ENCODE measurements at places on chromosomes 4 and X.
A peak's percentile ranks its signal among the peaks of the same experiment; 100 is the strongest.

GRCh38 chrX:68652326-68653170 is 5.1 kb downstream of the STARD8 start:
- DNase-seq = no peak

- peak; percentile 74 for DNase-seq
Observed at GRCh38 chr4:80125252-80126177, 52.5 kb upstream of the ANTXR2 start.

DNA sequence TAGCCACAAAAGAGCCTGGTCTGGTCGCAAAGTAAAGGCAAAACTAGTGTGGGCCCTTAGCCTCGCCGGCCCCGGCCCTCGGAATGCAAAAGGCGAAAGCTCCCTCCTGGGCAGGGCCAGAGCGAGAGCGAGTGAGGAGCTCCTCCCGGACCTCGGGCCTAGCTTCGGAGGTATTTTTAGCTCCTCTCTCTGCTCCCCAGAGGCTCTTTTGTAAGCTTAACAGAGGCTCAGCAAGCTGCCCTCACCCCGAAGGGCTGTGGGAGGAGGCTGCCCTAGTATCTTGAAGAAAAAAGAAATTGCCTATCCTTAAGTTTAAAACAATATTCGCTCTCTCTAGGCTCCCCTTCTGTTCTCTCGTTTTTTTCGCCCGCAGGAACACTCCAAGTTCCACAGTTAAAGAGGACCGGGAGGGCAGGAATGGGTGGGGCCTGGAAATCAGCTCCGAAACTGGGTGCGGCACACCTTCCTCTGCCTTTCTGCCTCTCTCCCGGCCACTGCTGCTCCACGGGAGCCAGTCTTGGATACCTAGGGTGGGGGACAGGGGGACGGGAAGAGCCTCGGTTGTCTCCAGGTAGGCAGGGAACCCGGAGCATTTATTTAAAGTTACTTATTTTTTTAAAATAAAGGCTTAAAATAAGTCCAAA is 12.1 kb downstream of the HAND2 start:
- DNase-seq = no peak

DNA sequence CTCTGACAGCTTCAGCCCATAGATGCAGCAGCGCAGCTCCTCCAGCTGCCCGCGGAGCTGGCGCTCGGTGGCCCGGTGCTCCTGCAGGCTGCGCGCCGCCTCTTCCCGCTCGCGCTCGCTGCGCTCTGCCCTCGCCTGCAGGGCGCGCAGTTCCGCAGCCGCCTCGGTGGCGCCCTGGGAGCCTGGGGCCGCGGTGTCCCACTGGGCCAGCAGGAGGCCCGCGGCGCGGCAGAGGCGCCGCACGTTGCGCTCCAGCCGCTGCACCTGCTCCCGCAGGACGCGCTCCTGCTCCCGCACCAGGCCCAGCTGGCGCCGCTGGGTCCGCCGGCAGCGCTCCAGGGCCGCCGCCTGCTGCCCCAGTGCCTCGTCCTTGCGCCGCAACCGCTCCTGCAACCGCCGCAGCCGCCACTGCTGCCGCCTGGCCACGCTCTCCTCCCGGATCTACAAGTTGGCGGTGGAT is 10.1 kb downstream of the C4orf50 start:
- DNase-seq = no peak

- DNase-seq = no peak
Observed at GRCh38 chr4:41670530-41670929, 78.0 kb downstream of the PHOX2B start.

GRCh38 chr4:86536151-86536550 is 58.0 kb upstream of the PTPN13 start:
- no peak for DNase-seq

GRCh38 chrX:29257521-29257920 is 670.3 kb downstream of the IL1RAPL1 start:
- DNase-seq = no peak

DNA sequence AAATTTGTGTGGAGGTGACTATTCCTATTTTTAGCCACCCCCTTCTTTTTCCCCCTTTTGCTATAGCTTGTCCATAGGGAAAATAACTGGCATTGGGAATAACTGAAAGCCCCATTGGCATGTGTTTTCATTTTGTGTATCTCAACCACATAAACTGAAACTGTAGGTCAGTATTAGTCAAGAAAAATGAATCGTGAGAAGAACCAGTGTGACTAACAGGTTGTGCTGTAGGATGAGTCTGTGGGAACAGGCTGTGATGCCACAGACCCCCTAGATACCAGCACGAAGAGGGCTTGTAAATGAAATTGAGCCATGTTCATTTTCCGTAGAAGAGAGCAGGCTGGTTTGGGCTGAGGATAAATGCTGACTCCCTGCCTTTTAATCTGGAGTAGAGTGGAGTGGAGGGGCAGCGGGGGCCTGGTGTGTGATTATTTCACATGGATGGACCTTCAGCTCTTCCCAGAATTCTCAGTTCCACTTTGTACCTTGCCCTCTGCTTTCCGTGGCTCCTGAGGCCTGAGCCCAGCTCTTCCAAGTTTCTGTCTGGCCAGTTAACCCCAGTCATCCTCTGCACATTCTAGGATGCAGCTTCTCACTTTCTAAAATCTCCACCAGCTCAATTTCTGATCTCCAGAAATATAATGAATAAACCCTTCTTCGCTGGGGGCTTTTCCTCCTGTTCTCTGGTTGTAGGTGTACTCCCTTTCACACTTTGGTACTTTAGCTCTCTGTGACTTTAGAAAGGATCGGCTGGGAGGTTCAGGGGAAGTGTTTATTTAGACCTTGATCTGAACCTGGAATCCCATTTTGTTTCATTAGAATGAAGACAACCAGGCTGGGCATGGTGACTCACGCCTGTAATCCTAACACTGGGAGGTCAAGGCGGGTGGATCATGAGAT is 37.3 kb downstream of the DCUN1D4 start:
- no peak for DNase-seq

- no peak for DNase-seq
Observed at GRCh38 chrX:120677004-120677652, 47.3 kb upstream of the C1GALT1C1 start.

GRCh38 chrX:2642791-2643190 is 48.3 kb upstream of the CD99 start:
- DNase-seq = no peak

GRCh38 chr4:150582146-150582872 is at the start of gene MAB21L2:
Gene MAB21L2 (plus strand): TSS chr4:150582151. CDS start chr4:150583030, 879 bp downstream.
- no peak for DNase-seq

GRCh38 chr4:19309378-19309777 is 942.3 kb upstream of the SLIT2 start:
- no peak for DNase-seq

GRCh38 chrX:120575379-120576114 is 14.8 kb upstream of the CUL4B start:
- DNase-seq = no peak

GRCh38 chr4:151729731-151730559 is 30.9 kb downstream of the GATB start:
- no peak for DNase-seq

DNA sequence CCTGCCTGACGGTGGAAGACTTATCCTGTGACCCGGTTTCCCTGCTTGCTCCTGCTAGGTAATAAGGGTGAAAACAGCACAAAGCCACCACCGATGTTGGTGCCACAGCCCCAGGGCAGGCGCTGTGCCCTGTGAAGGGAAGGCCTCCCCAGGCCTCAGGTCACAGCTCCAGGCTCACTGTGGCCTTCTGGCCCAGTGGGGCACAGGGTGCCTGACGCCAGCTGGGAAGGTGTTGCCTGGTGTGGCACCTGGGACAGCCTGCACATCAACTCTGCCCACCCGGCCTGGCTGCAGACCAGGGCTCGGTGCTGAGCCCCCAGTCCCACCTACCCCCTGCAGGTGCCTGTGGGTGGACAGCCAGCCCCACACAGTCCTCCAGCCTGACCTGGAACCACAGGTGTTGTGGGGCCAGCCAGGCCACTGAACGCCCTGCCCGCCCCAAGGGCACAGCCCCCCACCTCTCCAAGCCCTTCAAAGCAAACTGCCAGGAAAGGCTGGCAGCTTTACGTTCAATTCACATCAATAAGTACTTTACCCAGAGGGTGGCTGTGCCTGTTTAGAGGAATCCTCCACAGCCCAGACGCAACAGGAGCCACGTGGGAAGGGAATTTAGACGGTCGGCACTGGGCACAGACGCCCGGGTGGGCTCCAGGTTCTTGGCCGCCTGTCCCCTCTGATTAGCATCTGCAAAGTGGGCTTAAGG is 54.3 kb downstream of the ZFYVE28 start:
- no peak for DNase-seq

DNA sequence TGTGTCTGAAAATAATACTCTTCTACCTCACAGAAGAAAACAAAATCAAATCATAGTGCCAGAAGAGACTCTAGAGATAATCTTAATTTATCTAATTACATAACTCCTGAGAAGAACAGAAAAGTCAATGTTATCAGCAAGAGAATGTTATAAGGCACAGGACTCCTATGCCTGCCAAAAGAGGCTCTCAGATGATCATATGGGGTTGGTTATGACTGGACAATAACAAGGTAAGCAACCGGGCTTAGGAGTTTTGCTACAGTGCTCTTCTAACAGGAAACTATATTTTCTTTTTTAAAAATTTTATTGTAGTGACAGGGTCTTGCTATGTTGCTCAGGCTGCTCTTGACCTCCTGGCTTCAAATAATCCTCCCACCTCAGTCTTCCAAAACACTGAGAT is 3.5 kb upstream of the C4orf17 start:
- DNase-seq = no peak

DNA sequence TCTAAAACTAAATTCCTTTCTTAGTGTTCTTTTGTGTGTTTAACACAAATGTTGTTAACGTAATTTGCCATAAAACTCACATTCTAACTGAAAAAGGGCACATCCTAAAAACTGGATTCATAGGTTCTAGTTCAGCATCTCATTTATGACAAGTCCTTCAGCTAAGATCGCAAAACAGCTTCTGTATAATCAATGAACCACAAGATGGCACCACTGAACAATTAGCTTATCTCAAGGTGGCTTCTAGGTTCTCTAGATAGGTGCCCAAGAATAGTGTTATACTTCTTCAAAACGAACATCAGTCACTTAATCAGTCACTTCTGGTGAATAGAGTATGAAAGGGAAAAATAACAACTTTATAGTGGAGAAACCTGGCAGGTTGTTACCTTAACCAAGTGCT is 54.3 kb downstream of the NRK start:
- DNase-seq = no peak

- DNase-seq = no peak
Observed at GRCh38 chr4:7584098-7584497, 149.4 kb upstream of the PSAPL1 start.

GRCh38 chr4:132169660-132170059 is 979.4 kb upstream of the PCDH10 start:
- DNase-seq = no peak

- no peak for DNase-seq
Observed at GRCh38 chr4:122090989-122091388, 61.1 kb upstream of the BLTP1 start.

GRCh38 chrX:101383679-101384205 is 2.2 kb downstream of the BTK start:
- no peak for DNase-seq

GRCh38 chrX:131970347-131970746 is 52.8 kb upstream of the STK26 start:
- no peak for DNase-seq

DNA sequence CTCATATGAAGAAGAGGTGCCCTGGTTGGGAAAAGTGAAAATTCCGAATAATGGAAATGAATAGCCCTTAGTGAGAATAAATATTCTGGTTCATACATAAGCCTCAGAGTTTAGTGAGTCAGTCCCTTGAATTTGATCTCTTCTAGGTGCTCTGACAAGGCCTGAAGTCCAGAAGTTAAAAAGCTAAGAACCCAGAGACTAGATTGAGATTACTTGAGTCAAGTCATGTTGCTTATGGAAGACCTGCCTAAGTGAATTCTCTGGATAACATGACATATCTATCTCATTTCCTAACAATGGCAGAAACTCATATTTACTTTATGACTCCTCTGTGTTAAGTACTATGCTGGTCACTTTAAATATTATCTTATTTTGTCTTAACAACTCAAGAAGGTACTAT is 10.5 kb upstream of the PRSS48 start:
- DNase-seq = no peak

DNA sequence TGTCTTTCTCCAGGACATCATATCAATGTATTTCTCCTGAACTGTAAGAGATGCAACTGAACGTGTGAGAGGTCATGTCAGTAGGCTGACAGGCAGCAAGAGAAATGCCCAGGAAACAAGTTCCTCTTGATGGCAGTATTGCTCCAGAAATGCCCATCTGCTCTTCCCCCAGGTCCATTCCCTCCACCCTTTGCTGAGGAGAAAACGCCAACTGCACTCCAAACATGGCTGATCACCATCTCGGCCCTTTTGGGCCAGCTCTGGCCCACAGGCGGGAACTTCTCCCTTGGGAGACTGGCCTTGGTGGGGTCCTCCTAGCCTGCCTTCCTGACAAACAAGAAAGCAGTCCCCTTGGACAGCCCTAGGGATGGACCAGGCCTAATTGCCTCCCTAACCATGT is 276.5 kb upstream of the AGTR2 start:
- no peak for DNase-seq

DNA sequence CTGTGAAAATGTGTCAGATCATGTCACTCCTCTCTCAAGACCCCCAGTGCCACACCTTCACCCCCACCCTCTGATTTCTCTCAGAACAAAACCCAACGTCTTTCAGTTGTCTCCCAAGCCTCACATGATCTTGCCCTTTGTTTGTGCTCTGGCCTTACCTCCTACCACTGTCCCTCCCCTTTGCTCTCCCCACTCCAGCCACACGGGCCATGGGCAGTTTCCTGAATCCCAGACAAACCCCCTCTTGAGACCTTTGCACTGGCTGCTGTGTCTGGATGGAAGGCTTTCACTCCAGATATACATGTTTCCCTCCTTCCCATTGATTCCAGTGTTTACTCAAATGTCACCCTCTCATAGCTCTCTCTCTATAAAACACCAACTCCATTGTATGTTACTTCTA is 3.6 kb upstream of the CENPE start:
- DNase-seq = no peak

GRCh38 chr4:134328741-134329140 is 127.2 kb upstream of the PABPC4L start:
- no peak for DNase-seq
